Activated naive CD4-positive, alpha-beta T cell (primary cell): ENCODE measurements at places on chromosomes 2 and 18.

DNA sequence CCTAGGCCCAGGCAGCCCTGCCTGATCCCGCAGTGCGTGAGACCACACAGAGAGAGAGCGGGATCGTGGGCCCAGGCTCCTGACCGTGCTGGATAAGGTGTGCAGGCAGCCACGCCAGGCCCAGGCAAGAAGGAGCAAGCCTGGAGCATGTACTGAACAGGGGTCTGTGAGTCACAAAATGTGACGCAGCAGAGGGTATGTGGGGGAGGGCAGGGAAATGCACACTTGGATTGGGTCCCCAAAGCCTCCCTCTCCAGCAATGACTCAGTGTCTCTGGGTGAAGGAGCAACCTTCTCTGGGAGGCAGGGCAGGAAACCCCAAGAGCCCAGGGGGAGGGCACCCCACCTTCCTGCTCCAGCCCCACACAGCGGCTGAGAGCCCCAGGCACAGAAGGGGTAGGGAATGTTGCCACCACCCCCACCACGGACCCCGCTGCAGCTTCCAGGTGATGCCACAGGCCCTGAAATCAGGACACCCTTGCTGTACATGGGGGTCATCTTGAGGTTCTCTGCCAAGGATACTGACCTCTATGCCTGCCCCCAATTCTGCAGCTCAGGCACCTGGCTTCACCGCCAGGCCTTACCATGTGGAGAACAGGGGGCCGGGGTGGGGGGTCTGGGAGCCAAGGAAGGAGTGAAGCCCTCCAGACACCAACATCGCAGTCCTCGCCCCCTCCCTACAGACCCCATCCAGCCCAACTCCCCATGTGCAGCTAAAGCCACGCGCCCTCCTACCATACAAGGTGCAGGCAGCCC lies 1.3 kb upstream of the GPC1 start:
- DNase-seq, result no peak

- no peak for DNase-seq
Measured at GRCh38 chr2:197606180-197606579, 69.2 kb downstream of the RFTN2 start.

- no peak for DNase-seq
Measured at GRCh38 chr2:162556996-162557395, 213.1 kb downstream of the GCA start.

- no peak for DNase-seq
Measured at GRCh38 chr18:35624146-35624545, 42.6 kb downstream of the GALNT1 start.

GRCh38 chr2:161388146-161388779 lies 27.8 kb upstream of the TBR1 start:
- no peak for DNase-seq

DNA sequence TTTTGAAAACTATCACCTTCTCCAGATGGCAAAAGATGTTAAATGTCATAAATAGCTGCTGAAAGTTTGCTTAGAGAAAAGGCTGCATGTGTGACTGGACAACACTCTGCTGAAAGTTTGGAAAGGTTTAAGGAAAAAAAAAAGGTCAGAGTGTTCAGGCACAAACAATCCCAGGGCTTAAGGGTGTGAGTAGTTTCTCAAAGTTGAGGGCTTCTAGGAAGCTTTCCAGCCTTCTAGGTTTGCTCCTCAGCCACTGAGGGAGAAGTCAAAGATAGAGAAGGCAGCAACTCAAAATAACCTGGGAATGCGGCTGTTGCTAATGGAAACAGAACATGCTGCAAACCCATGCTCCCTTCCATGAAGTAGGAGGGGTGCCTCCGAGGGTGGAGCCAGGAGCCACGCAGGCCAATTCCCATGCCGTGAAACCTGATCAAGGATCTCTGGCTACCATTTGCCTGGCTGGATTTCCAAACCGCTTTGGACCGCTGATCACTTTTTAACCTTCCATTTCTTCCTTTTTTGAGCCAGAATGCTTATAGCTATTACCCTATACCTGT lies 88.0 kb downstream of the TEX51 start:
- DNase-seq, result no peak

GRCh38 chr2:177413703-177414102 lies 21.1 kb downstream of the AGPS start:
- DNase-seq, result no peak

DNA sequence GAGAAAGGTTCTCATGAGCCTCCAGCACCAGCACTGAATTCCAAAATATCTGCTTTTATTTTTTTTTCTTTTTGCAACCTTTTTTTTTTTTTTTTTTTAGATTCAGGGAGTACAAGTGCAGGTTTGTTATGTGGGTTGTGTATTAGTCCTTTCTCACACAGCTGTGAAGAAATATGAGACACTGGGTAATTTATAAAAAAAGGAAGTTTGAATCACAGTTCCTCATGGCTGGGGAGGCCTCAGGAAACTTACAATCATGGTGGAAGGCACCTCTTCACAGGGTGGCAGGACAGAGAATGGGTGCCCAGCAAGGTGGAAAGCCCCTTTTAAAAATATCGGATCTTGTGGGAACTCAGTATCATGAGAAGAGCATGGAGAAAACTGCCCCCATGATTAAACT lies 7.9 kb upstream of the TMX3 start:
- DNase-seq, result no peak

GRCh38 chr2:161044921-161045320 lies 115.3 kb upstream of the TANK start:
- no peak for DNase-seq

GRCh38 chr18:49050452-49050851 lies 99.7 kb upstream of the SMAD7 start:
- DNase-seq, result no peak

DNA sequence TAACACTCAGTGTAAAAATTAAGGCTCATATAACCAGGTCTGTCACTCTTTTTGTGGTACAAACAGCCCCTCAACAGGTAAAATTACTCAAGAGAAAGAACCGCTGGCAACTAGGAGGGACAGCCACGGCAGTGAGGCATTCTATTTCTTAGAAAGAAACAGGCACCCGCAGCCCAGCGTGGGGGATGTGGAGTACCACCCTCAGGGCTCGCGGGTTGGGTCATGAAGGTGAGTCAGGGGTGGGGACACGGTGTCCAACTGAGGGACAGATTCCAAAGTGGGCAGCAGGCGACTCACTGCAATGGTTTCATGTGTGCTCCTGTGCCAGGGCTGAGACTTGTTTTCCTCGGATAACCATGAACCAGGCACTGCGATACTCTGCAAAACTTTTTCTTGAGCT lies 129.4 kb downstream of the DTNB start:
- no peak for DNase-seq

DNA sequence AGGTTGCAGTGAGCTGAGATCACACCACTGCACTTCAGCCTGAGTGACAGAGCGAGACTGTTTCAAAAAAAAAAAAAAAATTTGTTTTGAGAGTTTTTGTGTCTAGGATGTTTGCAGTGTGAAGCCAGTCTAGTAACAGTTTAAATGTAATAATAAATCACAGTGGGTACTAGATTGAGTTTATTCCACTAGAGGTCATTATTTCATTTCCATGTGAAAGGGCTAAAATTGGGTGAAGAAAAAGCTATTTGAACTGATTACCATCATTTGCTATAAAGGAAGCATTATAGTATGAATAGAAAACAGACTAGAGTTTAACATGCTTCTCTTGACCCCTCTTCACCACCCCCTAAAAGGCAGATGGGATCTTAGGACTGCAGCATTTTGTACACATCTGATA lies 20.3 kb downstream of the SNRPD1 start:
- no peak for DNase-seq

DNA sequence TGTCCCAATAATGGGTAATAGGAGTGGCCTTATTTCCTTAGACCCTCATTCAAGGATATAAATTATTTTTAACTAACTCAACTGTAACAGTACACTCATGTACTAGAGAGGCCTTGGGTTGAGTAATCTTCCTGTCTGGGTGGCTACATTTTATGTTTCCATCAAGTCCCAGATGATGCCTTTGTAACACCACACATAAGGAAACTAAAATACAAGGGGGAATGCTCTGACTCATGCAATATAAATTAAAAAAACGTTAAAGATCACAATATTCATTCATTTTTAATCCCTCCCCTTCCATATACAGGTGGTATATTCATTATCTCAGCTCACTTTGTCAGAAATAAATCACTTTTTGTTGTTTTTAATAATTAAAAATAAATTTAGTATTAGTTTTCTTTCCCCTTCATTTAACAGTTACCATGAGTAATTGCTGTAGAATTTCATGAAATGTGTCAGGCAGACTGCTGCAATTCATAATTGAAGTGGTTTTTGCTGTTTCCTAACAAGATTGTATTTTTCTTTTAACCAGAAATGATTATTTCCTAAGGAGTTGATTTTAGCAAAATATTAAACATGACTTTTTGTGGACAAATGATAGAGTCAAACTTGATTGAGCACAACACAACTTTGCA lies 1403.6 kb downstream of the SUCLG1 start:
- no peak for DNase-seq

- DNase-seq, result no peak
Measured at GRCh38 chr2:74659462-74659861, 5.4 kb downstream of the SEMA4F start.

- no peak for DNase-seq
Measured at GRCh38 chr2:162475661-162476060, 131.7 kb downstream of the GCA start.
